Kasumi-1 (cell line): ENCODE measurements at places on chromosomes 2 and 18.

DNA sequence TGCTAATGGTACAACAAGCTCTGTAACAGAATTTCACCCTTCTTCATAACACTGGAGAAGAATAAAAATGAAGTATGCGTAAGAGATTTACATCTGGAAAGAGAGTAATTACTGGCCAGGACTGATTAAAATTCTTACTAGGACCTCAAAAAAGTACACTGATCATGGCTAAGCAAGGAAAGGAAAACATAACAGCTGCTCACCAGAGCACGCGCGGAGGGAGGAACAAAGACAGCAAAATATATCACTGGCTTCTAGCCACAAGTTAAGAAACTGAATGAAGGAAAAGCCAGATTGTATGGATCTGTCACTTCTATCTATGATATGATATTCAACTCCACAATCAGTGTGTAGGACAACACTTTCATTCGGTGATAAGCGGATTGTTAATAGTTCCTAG lies 15.6 kb upstream of the CYTIP start:
- DNase-seq = no peak

DNA sequence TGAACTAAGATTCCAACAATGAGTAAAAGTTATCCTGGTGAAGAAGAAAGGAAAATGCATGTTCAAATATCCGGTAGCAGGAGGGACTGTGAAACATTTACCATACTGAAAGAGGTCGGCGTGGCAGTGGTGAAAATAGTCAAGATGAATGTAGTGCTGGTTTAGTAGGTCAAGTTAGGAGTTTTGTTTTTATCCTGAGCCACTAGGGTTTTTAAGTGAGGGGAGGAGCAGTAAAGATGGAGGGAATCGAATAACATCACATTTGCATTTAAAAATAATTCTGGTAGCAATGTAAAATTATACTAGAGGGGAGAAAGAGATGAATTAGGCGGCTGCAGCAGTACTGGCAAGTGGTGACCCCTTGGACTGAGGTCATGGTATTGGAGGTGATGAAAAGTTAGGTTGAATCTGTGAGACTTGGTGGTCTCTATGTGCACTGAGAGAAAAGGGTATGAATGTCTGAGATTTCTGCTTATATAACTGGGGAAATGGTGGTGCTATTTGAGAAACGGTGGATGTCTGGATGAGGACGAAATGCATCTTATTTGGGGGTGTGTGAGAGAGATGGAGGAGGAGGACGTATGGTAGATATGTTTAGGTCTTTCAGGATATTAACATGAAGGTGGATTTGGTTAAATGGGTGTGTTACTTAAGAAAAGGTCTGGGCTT lies 5.9 kb downstream of the VAPA start:
- no peak for DNase-seq

DNA sequence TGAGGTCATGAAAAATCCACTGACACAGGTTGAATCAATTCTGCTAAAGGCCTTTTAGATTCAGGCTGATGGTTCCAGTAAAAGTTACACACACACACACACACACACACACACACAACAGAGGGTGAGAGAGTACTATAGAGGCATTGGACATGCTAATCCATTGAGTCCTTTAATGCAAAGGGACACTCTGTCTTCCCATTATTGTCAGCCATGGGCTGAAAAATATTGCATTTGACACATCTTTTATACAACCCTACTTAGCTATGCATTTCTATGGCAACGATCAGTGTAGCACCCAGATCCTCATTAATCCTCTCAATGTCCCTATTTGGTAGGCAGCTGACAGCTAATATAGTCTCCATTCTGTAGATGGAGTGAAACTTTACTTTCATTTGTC lies 440.8 kb upstream of the RGPD4 start:
- no peak for DNase-seq

- DNase-seq = no peak
Measured at GRCh38 chr2:216351172-216351925, 20.9 kb downstream of the MARCHF4 start.

DNA sequence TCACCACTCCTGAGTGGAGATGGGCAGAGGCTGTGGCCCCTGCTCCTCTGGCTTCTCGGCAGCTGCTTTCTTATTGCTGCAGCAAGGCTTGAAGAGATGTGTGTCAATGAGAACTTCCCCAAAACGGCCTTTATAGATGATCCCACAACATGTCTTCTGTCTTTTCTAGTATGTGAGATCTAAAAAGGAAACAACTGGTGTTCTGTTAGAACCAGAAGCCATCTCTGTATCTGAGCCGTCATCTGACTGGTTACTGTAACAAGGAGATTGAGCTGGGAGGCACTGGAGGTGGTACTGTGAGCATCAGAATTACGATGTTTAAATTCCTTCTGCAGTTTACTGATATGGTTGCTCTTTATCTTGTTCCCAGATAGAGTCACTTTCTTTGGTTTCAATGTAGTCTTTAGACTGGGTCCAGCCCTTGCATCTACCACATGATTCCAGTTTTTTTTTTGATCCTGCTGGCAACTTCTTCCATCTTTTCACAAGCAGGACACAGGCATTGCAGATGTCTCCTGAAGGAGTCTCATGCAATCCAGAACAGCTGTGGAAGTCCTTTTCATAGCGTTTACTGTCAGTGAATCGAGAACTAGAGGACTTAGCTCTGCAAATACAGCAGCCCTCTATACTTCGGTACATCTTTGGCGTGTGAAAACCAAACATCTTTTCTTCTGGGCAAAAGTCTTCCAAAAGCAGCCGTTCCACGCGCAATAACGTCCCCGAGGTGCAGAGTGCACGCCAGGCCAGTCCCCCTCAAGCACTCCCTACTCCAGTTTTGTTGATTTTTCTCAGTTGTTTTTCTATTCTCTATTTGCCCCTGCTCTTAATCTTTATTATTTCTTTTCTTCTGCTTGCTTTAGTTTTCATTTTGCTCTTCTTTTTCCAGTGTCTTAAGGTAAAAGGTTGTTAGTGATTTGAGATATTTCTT lies 29.7 kb downstream of the TAF4B start:
- peak; percentile 87 for DNase-seq

DNA sequence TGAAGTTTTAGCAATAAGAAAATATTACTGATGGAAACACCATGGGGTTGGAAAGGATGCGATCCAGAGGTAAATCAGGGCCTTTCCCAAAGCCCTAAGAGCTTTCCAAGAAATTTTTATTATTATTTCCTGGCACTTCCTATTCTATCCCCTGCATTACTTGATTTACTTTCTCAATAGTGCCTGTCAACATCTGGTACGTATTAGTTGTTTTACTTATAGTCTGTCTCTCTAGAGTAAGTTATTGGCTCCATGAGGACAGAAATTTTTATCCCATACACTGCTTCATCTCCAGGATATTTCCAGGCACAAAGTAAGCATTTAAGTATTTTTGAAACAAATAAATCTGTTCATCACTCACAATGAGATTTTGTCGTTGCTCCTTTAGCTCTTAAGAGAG lies 18.1 kb downstream of the PPP4R1 start:
- DNase-seq = no peak

DNA sequence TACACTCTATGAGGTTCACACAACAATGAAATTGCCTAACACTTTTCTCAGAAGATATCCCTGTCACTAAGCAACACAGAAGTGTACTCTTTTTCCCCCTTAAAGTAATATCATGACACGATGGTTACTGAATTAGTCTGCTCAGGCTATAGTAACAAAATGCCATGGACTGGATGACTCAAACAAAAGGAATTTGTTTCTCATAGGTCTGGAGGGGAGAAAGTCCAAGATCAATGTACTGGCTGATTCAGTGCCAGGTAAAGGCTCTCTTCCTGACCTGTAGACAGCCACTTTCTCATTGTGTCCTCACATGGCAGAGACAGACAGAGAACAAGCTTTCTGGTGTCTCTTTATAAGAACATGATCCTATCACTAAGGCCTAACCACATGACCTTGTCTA lies 211.9 kb downstream of the RBM43 start:
- DNase-seq = no peak

GRCh38 chr2:145593991-145594614 lies 1074.2 kb upstream of the ZEB2 start:
- no peak for DNase-seq
